ENCODE measurements at places on chromosomes 16 and 17.

- DNase-seq = no peak
Measured at GRCh38 chr17:53186001-53186400, 636.7 kb upstream of the KIF2B start.

- no peak for DNase-seq
Measured at GRCh38 chr17:59627274-59627673, 7.6 kb downstream of the CLTC start.

DNA sequence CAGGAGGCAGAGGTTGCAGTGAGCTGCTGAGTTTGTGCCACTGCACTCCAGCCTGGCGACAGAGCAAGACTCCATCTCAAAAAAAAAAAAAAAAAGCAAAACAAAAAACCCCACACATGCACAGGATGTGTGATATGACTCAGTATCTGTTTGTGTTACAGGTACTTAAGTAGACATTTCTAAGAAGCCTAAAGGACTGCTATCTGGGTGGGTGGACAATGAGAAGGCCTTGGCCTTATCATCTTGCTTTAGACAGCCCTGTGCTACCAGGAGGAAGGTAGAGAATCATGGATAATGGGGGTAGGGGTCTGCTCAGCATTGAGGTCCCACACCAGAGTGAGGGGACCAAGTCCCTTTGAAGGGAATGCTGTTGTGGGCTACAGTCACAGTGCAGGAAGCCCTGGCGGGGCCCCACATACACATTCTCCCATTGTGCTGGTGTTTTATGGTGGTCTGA lies 26.7 kb downstream of the PLD6 start:
- DNase-seq = no peak

DNA sequence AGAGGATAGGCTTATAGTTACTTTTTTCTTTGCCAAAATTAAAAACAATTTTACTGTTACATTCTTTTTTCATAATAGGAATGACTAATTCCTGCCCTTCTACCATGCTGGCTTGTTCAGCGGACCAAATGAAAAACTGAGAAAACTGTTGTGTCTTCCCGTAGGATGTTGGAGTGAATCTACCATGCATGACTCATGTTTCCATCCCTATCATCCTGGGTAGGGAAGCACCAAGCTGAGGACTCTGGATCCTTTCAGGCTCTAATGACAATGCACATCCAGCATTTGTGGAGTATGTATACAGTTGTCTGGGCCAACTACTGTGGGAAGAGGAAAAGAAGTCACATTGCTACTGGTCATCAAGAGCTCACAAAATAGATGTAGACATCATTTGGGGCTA lies 41.1 kb upstream of the DHX8 start:
- DNase-seq = no peak

DNA sequence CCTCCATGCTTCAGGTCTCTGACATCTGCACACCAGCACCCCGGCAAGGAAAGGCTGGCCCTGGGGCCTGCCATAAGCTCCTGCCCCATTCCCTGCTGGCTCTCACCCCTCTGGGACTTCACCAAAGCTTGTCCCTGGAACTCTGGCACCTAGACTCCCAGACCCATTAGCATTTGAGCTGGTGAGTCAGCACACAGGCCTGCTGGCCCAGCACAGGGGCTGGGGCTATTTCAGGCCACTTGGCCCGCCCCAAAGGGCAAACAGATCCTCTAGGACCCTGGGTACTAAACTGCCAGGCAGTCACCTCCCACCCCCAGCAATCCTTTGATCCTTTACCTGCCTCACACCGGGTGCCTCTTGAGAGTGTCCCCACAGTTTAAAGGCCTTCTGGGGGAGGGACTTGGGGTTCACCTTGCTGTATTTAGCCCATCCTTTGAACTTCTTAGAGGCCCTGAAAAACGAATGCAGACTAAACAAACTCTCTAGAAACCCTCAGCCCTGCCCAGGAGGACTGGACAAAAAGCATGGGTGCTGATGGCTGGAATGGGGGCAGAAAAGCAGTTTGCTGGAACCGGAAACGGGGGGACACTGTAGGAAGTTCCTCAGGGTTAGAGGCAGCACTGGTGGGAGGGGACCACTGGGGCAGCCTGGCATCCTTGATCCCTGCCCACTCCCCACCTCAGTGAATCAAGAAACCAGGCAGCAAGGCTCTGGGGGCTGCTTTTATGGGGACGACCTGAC lies 3.2 kb upstream of the SAMD14 start:
- peak; percentile 85 for DNase-seq

GRCh38 chr17:41618341-41619035 lies 5.9 kb downstream of the KRT17 start:
- DNase-seq = no peak

DNA sequence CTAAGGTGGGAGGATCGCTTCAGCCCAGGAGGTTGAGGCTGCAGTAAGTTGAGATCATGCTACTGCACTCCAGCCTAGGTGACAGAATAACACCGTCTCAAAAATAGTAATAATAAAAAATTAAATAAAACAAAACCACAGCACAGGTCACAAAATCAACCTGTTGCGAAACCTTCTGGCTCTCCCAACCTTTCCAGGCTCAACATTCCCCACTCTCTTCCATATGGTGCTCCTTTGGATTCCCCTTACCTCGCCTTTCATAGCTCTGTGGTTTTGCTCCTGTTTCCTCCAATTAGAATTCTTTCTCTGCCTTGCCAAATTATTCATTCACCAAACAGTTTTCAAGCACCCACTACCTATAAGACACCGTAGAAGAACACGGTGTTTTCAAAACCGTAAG lies 4.7 kb downstream of the ZDHHC7 start:
- DNase-seq = no peak

GRCh38 chr17:9999919-10000695 lies 95.0 kb upstream of the RCVRN start:
- no peak for DNase-seq

GRCh38 chr16:28604186-28604565 lies 5.7 kb downstream of the SULT1A1 start:
- DNase-seq = no peak

DNA sequence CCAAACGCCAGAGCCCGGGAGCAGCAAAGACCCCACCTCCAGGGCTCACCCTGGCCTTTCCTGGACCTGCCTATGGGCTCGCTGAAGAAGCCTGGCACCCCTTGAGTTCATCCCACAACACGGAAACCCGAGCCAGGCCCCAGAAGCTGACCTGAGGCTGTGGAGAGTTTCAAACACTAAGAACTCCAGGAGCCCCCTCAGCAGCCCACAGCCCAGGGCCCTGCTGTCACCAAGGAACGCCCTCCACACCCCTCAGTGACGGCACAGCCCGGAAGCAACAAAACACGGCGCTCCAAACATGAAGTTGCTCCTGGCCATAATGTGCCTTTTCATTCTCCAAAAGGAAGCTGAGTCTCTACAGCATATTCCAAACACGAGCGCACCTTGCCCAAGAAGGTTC lies 9.2 kb downstream of the SLC38A10 start:
- no peak for DNase-seq

DNA sequence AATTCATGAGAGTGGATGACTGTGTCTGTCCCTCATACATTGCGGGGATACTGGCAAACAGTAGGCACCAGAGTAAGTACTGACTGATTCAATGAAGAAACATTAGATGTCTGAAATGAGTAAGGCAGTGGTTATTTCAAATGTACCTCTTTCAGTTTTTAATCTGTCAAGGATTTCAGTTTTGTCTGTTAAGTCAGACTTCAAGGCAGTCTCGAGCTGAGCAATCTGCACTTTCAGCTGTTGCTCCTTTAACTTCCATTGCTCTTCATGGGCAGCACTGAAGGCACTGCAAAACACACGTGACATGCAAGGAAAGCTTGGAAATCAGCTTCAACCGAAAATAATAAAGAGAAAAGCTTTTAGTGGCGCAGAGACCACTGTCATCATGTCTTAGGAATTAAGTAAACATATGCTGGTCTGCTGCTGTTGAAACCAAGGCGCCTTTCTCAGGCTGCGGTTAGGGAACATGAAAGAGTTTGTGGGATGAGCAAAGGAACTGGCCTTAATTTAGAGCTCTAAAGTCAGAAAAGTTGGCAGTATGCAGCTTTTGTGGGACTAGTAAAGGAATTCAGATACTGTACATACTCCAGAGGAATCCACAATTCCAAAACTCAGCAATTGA lies 38.8 kb downstream of the RPGRIP1L start:
- no peak for DNase-seq

DNA sequence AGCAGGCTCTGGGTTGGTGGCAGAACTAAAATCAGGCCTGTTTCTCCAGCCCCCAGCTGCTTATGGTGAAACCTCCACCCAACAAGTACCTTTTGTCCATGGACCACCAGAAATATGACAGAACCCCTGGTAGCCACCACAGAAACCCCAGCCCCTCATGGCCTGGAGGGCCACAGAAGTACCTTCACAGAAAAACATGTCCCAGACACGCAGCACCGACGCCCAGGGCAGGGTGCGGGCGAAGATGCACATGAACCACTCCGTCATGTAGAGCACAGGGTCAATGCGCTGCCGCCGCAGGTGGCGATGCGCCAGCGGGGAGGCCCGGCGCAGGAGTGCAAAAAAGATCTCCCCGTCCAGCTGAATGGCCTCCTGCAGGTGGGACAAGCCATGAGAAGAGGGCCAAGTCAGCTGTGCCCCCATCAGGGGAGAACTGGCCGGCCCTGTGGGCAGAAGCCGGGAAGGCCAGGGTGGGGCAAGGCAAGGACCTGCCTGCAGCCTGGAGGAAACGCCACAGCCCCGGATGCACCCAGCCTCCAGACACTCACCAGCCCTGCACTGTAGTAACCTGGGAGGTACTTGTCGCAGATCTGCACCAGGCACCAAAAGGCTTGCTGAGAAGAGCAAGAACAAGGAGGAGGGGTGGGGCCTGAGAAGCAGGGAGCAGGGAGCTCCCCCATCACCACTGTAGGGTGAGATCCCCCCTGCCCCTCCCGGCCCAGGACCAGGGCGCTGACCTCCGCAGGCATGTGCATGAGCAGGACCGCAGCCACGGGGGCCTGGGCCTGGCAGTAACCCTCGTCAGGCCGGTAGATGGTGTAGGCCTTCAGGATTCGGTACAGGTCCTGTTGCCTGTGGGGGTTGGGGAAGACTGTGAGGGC lies 4.1 kb upstream of the CD2BP2 start:
- DNase-seq = no peak

DNA sequence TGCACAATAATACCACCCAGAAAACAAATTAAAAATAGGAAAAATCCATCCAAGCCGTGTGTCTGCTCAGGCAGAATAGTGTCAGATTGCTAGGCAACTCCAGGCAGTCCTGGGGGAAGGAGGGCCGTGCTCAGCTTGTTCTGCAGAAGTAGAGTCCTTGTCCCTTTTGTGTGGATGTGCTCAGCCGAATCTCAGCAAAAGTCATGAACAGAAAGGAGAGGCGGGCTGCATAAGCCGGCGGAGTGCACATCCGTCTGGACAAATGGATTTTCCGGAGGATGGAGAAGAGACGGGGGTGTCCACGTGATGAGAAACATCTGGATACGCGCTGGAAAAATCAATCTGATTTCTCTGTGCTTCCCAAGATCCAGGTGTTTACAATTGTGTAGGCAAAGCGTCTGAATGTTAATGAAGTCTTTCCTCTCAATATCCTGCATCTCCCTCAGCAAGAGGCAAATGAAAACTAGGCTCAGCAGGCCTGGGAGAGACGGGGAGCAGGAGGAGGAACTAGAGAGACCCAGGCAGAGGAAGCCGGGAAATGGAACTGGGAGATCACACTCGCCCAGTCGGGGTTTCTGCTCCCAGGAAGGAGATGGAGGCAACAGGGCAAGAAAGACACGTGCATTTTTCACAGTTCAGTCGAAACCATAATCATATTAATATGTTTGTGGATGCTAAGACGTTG lies 7.7 kb upstream of the RBFOX3 start:
- peak; percentile 25 for DNase-seq

- DNase-seq = peak; percentile 99
Measured at GRCh38 chr17:879546-880442, 97.6 kb downstream of the MRM3 start.

DNA sequence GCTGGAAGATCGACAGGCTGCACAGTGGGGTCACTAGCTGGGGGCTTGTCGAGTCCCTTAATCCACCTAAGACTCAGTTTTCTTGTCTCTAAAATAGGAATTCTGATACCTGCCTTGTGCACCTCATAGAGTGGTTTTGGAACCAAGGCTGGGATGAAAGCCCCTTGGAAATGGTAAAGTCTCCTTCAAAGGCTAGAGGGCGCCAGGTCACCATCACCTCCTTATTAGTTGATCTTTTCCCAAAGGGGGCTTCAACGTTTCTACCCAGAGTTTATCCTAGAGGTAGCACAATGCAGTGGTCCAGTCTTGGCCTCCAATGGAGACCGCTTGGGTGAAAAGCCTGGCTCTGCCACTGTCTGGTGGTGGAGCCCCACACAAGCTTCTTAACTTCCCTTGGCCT lies 158.2 kb downstream of the AIPL1 start:
- DNase-seq = no peak

DNA sequence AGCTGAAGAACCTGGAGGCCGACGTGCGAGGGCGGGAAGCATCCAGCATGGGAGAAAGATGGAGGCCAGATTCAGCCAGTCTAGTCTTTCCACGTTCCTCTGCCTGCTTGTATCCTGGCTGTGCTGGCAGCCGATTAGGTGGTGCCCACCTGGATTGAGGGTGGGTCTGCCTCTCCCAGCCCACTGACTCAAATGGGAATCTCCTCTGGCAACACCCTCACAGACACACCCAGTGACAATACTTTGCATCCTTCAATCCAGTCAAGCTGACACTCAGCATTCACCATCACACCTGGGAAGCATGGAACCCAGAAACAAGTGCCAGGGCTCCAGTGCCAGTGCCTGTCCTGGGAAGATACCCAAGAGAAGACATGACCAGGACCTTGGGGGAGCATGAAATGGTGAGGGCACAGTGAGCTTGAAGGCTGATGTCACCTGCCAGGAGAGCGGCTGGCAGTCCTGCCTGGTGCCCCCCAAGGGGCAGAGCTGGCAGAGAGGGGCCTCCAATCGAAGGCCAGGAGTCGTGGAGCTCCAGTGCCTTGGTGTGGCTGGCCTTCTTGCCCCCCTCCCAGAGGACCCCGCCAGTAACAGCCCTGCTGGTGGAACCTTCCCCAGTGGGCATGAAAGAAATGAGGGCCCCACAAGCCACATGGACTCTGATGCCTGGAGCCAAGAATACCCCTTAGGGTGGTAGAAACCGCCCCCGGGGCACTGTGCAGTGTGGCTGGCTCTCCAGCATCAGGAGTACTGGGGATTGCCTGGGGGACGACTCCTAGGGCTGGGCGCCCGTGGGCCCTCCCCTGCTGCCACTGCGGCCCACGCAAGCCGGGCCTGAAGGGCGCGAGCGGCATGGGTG lies 643 bp upstream of the NPB start:
- no peak for DNase-seq

- no peak for DNase-seq
Measured at GRCh38 chr16:20866801-20867200, 33.4 kb downstream of the DCUN1D3 start.

GRCh38 chr17:50270435-50271362 lies 3.6 kb upstream of the TMEM92 start:
- peak; percentile 65 for DNase-seq

- DNase-seq = no peak
Measured at GRCh38 chr16:1159973-1160772, 7.3 kb downstream of the CACNA1H start.

DNA sequence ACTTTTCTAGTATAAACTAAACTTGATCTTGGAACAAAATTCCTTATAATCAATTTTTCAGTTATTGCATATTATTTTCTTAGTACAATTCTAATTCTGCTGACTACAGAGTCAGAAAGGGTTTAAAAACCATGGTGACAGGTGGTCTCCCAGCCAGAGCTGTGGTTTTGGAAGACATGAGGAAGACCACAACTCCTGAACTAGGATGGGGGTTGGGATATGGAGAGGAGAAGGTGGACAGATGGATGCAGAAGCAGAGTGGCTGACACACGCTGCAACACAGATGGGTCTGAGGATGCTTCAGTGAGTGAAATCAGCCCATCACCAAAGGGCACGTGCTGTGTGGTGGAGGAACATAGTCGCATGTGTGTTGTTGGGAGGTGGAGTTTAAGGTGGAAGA lies 187.7 kb downstream of the LGALS9B start:
- no peak for DNase-seq

Data from H9 (cell line).